Esophagus squamous epithelium (tissue), 5 donors: ENCODE measurements at places on chromosomes 7 and 10.

DNA sequence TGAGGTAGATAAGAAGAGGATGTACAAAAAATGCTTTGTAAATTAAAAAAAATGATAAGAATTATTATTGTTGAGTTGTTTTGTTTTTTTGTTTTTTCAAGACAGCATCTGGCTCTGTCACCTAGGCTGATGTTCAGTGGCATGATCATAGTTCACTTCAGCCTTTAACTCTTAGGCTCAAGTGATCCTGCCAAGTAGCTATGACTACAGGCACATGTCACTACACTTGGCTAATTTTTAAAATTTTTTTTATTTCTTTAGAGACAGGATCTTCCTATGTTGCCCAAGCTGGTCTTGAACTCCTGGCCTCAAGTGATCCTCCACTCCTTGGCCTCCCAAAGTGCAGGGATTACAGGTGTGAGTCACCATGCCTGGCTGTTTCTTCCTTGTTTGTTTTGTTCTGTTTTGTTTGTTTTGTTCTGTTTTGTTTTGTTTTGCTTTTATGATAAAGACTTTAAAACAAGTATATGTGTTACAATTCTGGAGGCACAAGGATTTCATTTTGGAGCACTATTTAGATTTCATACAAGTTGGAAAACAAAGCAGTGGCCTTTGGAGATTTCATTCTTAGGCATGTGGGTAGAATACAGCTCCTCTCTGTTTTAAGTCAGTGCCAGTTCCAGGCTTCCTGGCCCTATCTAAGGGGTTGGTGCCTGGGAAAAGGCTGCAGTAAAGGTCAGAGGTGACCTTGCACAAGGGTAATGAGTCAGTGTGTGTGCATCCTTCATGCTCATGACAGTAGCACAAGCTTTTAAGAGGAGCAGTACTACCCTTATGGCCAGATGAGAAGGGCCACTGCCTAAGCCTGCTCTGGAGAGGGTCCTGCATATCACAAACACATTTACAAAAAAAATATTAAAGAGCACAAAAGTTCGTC lies 17.9 kb downstream of the FGFBP3 start:
- no peak for DNase-seq

DNA sequence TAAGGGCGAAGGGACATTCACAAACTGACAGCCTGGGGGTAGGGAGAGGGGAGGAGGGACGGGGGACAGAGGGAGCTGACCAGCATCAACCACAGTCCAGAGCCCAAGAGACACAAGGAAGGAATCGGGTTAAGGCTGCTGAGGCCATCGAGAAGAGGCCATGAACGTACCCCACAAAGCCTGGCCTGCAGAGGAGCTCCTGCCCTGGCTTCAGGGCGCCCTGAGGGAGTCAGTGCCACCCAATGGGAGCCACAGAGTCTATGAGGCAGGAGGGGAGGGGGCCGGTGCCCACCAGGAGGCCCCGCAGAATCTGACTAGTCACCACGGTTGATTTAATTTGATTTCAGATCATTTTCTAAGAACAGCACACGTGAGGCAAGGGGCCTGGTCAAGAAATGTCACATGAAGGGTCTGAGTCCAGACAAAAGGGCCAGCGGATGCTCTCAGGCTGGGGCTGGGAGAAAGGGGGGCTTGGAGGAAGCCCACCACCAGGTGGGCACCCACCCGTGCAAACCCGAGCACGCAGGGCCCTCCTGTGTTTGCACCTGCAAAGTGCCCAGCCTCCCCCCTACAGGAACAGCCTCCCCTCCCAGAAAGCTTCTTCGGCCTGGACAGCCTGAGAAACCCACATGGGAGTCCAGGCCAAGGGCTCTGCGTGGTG lies 40.4 kb downstream of the CAMK2B start:
- no peak for DNase-seq

GRCh38 chr10:52623761-52624160 lies 148.8 kb downstream of the MBL2 start:
- no peak for DNase-seq

GRCh38 chr10:100528123-100528886 lies 1.4 kb downstream of the NDUFB8 start:
- no peak for DNase-seq

DNA sequence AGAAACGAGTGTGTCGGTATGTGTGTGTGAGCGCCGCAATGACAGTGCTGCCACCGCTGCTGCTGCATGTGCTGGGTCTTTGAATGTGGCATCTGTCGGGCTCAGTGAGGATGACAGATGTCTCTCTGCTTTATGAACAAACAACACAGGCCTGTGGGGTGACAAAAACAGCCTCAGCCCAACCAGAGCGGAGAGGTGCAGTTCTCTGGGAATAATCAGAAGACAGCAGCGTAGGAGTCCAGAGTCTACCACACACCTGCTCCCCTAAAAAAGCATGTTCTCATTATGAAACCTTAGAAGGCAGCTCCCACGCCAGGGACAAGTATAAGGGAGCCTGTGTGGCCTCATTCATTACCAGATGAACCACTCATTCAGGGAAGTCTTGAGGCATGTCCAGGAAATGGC lies 278.3 kb downstream of the KCNMA1 start:
- no peak for DNase-seq

DNA sequence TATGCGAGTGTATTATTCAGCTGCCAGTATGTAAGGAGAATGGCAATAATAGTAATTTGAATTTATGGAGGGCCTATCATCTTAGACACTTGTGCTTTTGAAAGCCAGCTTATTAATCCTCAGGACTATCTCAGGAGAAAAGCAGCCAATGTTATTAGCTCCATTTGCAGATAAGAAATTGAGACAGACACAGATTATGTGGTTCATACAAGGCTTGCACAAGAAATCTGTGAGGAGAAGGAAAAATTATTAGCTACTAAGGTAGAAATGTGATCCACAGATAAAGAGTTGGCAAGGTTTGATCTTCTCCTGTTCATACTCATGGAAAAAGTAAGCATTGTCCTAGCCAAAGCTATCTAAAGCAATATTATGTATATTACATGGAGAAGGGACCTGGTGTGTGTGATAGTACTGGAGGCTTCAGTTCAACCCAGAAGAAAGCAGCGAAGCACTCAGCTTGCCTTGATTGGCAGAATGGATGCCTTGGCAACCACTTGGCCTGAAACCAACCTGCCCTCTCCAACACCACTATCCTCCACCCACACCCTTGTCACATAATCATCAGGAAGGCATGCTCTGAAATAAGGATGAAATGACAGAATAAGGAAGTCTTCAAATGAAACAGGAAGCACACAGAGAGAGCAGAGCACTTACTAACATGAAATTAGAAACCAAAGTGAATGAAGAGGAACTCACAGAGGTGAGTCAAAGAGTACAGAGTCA lies 18.0 kb downstream of the MACC1 start:
- DNase-seq = no peak

DNA sequence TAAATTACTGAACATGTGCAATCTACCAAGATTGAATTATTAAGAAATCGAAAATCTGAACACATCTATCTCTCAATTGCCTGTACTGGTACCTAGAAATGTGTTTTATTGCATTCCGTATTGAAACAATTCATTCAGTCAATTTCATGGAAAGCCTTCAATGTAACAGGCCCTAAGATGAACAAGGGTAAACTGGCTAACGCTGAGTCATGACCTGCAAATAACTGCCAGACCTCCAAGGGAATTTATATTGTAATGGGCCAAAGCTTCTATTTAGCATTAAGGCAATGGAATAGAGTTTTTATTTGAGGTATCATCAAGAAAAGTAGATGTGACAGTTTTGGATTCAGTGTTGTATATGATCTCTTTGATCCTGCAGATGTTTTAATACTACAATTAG lies 49.9 kb upstream of the CD36 start:
- DNase-seq = no peak

DNA sequence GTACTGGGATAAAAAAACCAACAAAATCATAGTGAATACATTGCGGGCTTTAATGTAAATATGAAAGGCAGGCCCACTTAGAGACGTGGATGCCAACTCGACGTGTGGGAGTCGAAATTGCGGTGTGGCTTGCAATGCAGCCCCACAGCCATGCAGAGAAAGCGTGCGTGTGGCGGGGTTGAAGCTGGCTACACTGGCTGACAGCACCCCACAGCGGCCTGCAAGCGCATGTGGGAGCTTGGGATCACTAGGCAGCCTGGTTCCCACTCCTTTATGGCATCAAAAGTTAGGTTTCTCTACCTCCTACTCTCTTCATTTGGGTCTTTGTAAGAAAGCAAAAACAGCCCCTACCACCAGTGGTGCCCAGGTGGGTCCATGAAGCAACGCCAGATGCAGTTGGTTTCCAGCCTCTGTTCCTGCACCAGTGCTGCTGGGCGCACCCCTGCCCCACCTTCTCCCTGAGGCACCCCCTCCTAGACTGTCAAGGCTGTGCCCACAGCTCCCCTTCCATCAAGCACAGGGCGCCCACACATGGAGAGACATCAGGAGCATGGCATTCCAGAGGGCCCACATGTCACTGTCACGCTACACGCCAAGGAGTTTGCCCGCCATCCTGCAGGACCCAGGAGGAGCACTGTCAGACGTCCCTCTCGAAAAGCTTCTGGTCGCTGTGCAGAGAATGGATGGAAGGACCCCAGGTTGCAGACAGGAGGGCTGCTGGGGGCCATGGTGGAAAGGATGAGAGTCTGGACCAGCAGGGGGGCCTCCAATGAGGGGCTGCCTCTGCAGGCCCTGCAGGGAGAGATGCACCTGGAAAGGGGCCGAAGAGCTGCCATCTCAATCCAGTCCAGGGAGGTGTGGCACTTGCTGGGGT lies 142.9 kb downstream of the PAXIP1 start:
- no peak for DNase-seq
